ENCODE measurements at places on chromosomes 13 and 19.

GRCh38 chr19:1376415-1376805 is 7.3 kb upstream of the NDUFS7 start:
- H3K36me3 ChIP-seq = peaks cover 28% of the 10 kb centered on the region
- no peaks in the 10 kb centered on the region for H3K27me3 ChIP-seq
- H3K4me3 ChIP-seq = no peak overlapping the region
- H3K4me1 ChIP-seq = no peaks in the 10 kb centered on the region

GRCh38 chr13:25860265-25860664 is 191.6 kb downstream of the SHISA2 start:
- H3K4me3 ChIP-seq = no peak overlapping the region
- no peak overlapping the region for H3K27ac ChIP-seq
- no peak for DNase-seq
- no peaks in the 10 kb centered on the region for H3K36me3 ChIP-seq

- H3K36me3 ChIP-seq = no peaks in the 10 kb centered on the region
- no peak for DNase-seq
- H3K27me3 ChIP-seq = no peaks in the 10 kb centered on the region
- no peaks in the 10 kb centered on the region for H3K4me1 ChIP-seq
- no peak overlapping the region for H3K4me3 ChIP-seq
Observed at GRCh38 chr13:79910875-79911540, 429.9 kb downstream of the SPRY2 start.

GRCh38 chr19:1532003-1532402 is 8.1 kb downstream of the PLK5 start:
- H3K27me3 ChIP-seq = no peaks in the 10 kb centered on the region
- no peaks in the 10 kb centered on the region for H3K4me1 ChIP-seq
- no peaks in the 10 kb centered on the region for H3K36me3 ChIP-seq
- no peak for DNase-seq
- H3K4me3 ChIP-seq = no peak overlapping the region

DNA sequence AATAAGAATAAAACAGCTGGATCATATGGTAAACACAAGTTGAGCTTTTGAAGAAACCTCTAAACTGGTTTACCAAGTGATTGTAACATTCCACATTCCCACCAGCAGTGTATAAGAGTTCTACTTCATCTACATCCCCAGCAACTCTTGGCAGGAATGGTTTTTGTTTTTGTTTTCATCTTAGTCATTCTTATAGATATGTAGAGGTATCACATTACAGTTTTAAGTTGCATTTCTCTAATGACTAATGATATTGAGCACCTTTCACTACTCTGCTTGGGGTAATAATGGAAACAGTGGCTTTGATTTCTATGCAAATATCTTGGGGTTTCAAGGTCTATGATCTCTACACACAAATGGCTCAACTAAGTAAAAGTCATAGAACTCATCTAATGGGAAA is 614.5 kb downstream of the TBC1D4 start:
- no peaks in the 10 kb centered on the region for H3K27me3 ChIP-seq
- DNase-seq = no peak
- H3K4me3 ChIP-seq = no peak overlapping the region
- H3K27ac ChIP-seq = no peak overlapping the region
- H3K4me1 ChIP-seq = no peaks in the 10 kb centered on the region

- no peaks in the 10 kb centered on the region for H3K27me3 ChIP-seq
- DNase-seq = no peak
- peaks cover 9% of the 10 kb centered on the region for H3K36me3 ChIP-seq
- no peak overlapping the region for H3K27ac ChIP-seq
- H3K4me1 ChIP-seq = no peaks in the 10 kb centered on the region
Observed at GRCh38 chr13:51361106-51361505, 21.6 kb downstream of the SERPINE3 start.

- H3K27ac ChIP-seq = no peak overlapping the region
- no peaks in the 10 kb centered on the region for H3K36me3 ChIP-seq
- no peaks in the 10 kb centered on the region for H3K4me1 ChIP-seq
- H3K27me3 ChIP-seq = no peaks in the 10 kb centered on the region
- DNase-seq = no peak
Observed at GRCh38 chr13:74696148-74696922, 562.1 kb upstream of the KLF12 start.

GRCh38 chr19:2446381-2446780 is 10.4 kb downstream of the LMNB2 start:
- H3K27me3 ChIP-seq = no peaks in the 10 kb centered on the region
- no peaks in the 10 kb centered on the region for H3K4me1 ChIP-seq
- peak overlapping the region; percentile 29 for H3K27ac ChIP-seq
- H3K4me3 ChIP-seq = peak overlapping the region; percentile 29

Data from naive thymus-derived CD4-positive, alpha-beta T cell (primary cell).